ENCODE measurements at places on chromosomes 3 and 15. TPM values are rescaled to one million over a fixed set of nuclear protein-coding genes. Genes with fewer than 3 reads are reported as not detected.

CPNE4 gene
- total RNA-seq = 0.45 TPM

CHST14 gene
- 21.4 TPM for total RNA-seq

DNA sequence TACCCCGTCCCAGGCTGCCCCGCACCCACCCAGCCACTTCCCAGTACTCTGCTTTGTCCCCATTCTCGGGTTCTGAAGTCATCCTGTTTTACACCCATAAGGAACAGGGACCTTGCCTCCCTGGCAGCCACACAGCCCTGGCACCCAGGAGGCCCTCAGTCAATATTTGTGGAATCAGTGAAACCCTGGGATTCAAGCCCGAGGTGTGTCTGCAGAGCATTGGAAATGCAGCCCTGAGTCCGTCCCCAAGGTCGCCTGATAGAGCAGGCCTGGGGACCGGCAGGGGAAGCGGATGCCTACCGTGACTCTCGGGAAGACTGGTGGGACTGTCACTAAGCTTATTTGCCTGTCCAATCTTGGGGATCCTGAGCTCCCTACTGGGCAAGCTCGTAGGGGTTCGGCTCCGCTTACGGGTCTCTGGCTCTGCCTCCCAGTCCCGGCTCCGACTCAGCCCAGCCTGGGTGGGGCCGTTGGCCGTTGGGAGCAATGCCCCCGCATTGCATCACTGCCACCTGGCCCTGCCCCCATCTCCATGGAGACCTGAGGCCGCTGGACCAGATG, 64.4 kb upstream of the TAMM41 start:
- peak; percentile 71 for DNase-seq

GRCh38 chr15:52284164-52284563, 11.4 kb downstream of the MYO5C start:
- no peak for DNase-seq

DNA sequence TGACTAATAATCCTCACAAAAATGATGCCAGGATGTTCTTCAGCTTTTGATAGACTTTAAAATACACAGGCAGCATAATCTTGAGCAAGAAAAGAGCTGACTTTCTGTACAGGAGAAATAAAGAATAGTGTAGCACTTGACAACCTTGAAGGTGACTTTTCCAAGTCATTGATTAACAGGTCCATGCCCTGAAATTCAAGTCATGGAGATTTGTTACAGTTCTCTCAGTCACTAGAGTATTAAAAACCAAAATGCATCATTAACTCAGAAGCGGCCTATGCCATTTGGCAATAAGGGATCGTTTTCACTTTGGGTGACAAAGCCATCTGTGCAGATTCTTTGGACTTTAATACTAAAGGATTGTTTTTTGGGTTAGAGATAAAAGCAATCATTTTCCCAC, 692.7 kb upstream of the SGO1 start:
- DNase-seq = no peak

DNA sequence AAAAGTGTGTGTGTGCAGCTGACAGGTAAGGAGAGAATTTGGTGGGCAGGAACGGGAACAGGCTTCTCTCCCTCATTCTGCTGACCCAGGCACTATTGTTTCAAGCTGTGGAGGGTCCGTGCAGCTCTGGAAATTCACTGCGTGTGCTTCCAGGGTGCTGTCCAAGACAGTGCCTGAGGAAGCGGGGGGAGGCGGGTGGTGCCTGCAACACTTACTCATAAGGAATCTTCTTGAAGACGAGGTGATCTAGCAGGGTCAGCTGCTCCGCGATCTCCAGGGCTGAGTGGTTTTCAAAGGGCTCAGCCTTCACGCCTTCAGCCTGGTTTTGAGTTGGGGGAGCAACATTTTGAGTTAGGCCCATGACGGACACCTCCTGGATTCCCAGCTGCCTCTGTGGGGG, 46.6 kb upstream of the CTSH start:
- no peak for DNase-seq

TSEN2 gene
- total RNA-seq = 14.7 TPM

GRK7 gene
- total RNA-seq = 0.23 TPM

ELL3 gene
- 4.5 TPM for total RNA-seq

DNA sequence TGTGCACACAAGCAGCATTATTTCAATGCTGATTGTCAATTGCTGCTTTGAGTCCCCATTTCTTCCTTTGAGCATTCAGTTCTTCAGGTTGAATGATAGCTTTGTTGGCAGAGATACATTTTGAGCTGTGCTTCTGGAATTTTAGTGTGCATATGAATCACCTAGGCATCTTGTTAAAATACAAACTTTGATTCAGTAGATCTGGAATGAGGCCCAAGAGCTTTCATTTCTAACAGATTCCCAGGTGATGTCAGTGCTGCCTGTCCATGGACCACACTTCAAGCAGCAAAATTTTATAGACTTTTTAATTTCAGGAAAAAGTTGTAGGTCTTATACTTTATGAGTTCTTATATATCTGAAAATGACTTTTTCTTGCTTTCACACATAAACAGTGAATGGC, 131.1 kb downstream of the ADAMTSL3 start:
- no peak for DNase-seq

BFSP2 gene
- not detected for total RNA-seq

DNA sequence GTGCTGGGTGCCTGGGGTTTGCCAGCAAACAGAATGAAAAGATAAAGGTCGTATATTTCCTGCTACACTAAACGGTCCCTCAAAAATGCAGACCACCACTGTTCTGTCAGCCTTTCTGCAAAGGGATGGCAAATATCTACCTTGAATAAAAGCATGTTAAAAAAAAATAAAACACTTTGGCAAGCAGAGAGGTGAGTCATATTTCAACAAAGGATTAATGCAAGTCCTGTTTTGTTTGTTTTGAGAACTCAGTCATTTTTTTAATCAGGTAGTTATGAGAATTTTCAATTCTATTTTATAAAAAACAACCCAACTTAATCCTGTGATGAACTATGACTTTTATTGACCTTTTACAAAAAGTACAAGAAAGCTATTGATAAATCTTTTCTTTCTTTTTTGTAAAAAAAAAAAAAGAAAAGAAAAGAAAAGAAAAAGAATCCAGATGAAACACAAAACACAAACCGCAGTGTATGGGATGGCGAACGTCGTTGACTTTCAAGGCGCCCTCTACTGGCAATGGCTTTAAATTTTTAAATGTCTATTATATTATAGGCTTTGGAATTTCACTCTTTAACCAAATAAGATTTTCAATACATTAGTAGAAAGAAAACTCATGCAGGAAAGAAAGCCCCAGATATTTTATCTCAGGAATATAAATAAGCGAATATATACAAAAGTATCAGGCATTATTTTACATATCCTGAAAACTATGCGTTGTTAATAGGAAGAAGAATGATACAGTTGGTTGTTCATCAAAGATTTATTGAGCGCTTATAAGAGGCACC, 87.8 kb downstream of the NCEH1 start:
- DNase-seq = no peak

Measured in aorta (tissue), 5 donors.